KG1 (cell line): ENCODE measurements at places on chromosomes 7 and 10.
A peak's percentile ranks its signal among the peaks of the same experiment; 100 is the strongest.

DNA sequence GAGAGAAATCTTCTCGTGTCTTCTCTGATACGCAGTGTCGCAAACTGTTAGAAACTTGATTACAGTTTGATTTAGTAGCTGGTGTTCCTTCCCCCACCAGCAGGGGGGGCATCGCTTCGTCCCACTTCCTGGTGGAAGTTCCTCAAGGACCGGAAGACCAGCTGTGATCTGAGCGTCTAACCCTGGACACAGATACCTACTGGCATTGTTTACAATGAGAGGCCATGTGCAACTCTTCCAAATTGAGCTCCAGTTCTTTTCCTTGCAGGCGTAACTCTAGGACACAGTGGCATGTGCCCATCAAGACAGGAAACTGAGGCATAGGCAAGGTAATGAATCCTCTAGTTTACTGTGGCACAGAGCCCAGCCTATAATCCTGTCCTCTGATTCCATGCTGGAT lies 219.0 kb downstream of the CCDC3 start:
- DNase-seq, result no peak

DNA sequence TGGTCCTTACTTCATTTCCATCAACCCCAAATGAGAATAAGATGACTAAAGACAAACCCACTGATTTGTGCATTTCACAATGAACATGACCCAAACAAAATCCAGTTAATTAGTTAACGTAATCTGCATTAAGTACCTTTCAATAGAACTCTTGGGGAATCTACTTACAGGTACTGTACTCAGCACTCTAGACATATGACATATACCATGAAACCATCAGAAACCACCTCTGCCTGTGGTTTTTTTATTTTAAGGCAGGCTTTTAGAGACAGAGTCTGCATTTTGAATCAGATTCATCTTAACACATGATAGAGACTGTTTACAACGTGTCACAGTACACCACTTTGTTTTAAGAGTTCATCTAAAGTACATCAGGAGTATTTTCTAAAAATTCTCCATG lies 168.4 kb downstream of the BTAF1 start:
- no peak for DNase-seq

DNA sequence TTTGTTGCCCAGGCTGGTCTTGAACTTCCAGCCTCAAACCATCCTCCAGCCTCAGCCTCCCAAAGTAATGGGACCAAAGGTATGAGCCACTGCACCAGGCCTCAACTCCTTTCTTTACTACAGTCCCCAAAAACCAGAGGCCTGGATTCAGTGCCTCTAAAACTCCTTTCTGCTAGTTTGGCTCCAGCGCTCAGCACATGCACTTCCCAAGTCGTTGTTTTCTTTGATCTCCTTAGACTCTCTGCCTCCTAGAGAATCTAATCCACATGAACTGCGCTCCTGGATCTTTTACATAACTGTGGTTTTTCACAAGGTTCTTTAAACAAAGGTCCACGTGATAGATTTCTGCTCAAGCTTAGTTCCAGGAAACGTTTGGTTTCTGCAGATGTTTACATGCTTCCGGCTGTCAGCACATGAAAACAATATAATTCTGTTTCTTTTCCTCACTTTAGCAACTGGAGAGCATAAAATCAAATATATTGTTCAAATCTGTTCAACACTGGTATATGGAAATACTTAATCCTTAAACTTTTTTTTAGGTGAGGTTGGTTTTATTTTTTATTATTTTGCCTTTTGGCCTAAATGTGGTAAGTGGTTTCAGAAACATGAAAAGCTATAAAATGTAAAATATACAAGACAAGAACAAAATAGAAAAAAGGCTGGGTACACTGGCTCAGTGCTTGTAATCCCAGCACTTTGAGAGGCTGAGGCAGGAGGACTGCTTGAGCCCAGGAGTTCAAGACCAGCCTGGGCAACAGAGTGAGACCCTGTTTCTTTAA lies 270.5 kb upstream of the MKLN1 start:
- DNase-seq, result peak; percentile 25

DNA sequence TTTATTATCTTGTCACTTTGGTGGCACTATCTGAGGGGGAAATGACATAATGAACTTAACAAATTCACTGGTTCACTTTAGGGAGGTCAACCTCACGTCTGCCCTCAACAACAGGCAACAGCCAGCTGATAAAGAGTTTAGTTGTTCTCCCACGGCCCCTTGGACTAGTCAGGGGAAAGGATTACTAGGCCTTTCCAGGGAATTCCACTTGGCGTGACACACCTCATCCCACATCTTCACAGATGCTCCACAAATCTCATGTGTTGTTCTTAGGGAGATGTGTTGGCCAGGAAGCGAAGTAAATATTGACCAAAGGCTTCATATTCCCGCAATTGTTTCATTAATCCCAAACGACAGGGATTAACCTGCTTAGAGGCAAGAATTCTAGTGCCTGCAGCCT lies 183.5 kb upstream of the CDCA7L start:
- DNase-seq, result no peak

DNA sequence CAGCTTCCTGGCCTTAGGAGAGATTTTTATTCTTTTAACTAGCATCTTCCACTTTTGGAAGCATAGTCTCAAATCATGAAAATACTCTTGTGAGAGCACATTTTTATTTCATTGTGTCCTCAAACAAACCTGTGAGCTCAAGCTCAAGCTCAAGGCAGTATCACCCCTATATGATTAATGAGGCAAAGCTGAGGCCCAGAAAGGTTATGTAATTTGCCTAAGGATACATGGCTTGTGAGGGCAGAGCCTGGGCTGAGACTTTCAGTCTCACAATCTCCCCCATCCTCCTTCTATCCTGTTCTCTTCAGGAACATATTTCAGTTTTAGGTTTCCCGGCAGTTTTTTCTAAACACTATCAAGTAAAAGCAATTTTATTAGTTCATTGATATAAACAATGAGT lies 359.5 kb downstream of the PTEN start:
- no peak for DNase-seq
